Femur (tissue), 1 donor: ENCODE measurements at places on chromosomes 1 and 21.

DNA sequence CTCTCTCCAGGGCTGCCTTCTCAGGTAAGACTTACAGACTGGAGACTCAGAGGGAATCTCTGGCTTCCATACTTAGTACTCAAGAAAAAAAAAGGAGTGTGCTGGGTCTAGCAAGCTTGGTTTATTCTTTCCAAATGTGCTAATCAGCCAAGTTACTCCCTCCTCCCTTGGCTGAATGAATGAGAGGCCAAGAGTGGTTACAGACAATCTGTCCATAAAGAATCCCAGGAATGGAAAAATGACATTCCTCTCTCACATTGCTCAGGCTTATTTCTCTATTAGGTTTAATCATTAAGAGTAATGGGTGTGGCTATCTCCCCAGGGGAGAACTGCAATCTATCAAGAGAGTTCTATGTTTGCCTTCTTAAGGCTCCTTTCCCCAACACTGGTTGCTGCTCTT, 547.3 kb upstream of the PLXNA2 start:
- no peak for DNase-seq

- DNase-seq = no peak
These were observed 103.1 kb downstream of the ATP6V1G3 start for GRCh38 chr1:198437332-198437731.

DNA sequence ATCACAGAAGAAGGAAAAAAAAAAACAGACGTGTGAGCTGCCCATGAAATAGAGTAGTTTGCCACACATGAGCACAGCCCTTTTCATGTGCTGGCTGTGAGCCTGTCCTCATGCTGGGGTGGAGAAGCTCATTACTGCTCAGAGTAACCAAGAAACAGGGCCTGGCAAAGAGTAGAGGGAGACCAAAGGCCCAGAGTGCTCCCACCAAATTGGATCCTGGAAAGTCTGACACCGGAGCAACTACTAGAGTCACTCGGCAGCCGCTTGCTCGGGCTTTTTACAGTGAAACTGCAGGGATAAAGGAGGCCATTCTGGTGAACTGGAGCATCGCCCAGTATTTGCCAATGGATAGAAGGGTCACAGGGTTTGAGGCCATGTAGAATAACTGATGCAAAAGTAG, 64.4 kb upstream of the BARHL2 start:
- DNase-seq = peak; percentile 13

GRCh38 chr21:45048026-45048698, 26.2 kb upstream of the ADARB1 start:
- no peak for DNase-seq

DNA sequence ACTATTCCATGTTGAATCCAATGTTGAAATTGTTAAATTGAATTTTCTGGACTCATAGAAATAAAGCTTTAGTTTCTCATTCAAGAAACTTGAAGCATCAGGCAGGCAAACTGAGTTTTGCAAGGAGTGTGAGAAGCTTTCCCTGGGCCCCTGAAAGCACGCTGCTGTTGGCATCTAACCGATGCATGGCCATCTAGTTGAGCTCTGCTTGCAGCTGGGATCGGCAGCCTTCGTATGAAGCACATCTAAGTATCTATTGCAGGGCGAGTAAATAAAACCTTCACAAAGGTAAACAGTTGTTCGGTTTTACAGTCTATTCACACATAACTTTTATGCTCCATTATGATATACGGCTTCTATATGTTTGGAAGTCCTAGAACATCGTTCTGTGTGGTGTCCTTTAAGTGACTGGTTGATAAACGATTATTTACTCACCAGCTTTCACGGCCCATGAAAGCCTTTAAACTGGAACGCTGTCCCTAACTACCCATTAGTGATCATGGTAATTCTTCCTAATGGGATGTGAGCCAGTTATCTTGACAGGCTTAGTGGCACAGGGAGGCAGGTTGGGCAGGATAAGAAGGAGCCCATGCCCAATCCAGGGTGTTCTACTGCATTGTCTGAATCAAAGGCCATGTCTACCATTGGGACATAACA, 71.7 kb downstream of the SEC16B start:
- no peak for DNase-seq

GRCh38 chr1:203369666-203370065, 18.7 kb upstream of the FMOD start:
- no peak for DNase-seq

DNA sequence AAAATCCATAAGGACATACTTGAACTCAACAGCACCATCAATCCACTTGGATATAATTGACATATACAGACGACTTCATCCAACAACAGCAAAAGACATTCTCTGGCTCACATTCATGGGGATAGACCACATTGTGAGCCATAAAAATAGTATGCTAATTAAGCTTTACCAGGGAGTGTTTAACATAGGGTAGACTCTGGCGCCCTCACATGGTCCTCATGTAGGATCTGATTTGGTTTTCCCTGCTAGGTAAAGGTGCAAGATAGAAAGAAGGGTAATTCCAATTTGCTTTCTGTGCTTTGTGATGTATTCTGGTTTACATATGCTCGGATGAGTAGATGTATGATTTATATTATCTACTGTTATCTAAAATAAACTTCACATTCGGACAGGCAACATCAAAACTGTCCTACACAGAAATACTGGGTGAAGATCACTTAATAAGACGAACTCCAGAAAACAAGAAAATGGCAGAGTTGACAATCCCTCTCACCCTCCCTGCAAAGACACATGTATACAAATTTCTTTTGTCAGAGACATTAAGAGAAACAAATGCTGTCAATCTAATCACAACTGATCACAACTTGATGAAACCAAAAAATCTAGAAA, 27.7 kb downstream of the CR1L start:
- DNase-seq = no peak

DNA sequence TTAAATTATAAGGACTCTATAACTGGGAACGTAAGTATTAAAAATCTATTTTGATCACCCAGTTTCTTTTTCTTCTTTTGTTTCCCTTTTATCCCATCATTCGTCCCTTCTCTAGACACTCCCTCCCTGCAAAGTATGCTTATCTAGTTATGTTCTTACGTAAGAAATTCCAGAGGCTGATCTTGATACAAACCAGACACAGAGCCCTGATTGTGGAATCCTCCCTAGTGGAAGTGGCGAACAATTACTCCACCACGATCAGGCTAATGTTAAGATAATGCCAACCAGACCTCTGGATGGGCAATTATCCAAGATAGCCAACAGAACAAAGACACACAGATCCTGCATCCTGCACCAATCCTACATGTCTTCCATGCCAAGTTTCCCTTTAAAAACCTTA, 1557.4 kb downstream of the PLA2G4A start:
- no peak for DNase-seq

- DNase-seq = peak; percentile 76
These were observed 116.6 kb upstream of the HIVEP3 start for GRCh38 chr1:42035205-42035829.

DNA sequence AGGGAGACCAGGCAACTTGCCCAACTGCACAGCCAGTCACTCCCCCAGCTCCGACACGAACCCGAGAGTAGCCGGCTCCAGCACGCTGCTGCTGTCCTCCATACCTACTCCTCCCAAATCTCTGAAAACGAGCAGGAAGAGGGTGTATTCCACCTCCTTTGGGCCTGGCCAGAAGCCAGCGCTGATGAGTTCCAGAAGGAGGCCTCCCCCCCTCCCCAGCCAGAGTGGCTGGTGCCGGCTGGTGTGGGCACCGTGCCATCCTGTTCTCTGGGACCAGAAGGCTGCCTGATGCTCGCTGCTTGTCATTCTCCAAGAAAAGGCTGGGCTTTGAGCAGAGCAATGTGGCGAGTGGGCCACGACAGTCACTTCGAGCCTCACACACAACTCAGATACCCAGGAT, 22.2 kb downstream of the KCNN3 start:
- DNase-seq = peak; percentile 78

- no peak for DNase-seq
These were observed 2.9 kb downstream of the SMIM12 start for GRCh38 chr1:34856697-34857096.

DNA sequence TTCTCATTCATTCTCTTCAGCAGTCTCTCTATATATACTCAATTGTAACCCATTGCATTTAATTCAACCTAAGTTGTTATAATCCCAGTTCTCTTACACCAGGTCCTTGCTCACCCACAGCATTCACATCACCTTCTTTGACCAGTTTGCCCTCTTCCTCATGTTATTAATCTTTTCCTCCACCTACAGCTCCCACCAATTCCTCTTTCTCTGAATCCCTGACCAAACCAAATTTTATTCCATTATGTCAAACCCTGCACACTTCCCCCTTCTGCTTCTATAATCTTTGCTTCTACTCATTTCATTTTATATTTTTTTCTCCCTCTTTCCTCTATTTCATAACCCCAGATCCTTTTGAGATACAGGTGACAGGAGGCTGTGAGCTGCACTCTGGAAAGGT, 1.4 kb downstream of the CD1A start:
- DNase-seq = no peak

DNA sequence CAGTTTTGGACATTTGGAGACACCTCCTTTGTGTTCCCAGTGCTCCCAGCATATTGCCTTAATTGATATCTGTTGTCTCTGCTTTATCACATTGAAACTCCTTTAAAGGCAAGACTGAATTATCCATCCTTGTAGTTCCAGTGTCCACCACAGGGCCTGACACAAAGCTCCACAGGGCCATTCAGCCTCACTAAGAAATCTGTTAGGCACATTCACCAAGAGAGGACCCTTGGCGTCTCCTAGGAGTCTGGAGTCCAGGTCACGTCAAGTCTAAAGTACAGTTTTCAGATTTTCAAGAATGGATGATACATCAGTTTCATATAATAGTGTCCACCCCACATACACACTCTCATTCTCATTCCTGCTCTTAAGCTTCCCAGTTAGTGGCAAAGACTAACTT, 4.8 kb downstream of the ACP6 start:
- DNase-seq = no peak

GRCh38 chr1:164660775-164661174, 101.8 kb downstream of the PBX1 start:
- no peak for DNase-seq

GRCh38 chr1:185533596-185533995, 200.6 kb upstream of the HMCN1 start:
- no peak for DNase-seq

DNA sequence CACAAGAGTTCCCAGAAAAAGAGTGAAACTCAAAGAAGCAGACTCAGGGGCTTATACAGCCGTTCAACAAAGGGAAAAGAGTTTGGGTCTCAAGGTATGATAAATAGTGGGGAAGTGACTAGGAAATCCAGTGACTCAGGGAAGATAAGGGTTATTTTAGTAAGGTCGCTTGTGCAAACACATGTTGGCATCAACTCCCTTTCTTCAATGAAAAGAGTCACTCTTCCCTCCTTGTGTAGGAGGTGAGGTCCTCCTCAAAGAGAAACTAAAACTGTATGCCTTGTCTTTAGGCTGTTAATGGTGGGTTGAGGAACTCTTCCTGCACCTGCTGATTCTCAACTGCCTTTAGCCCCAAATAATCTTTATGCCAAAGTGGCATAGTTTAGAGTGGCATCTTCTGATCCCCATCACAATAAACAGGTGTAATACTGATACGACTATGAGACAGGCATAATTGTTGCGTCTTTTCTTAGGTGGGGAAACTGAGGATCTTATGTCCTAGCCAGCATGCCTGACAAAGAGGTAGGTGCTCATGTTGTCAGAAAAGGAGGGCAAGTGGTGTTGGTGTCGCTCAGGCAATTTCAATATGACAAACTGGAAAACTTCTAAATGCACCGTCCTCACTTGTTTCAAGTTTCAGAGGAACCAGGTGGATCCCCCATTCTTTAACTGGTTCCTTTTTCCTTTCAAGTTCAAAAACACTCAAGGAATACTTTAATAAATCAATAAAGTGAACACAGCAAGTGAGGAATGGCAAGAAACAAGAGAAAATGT, 294.1 kb upstream of the RUNX1 start:
- no peak for DNase-seq

GRCh38 chr1:28160782-28161266, 15.7 kb downstream of the PTAFR start:
- no peak for DNase-seq

DNA sequence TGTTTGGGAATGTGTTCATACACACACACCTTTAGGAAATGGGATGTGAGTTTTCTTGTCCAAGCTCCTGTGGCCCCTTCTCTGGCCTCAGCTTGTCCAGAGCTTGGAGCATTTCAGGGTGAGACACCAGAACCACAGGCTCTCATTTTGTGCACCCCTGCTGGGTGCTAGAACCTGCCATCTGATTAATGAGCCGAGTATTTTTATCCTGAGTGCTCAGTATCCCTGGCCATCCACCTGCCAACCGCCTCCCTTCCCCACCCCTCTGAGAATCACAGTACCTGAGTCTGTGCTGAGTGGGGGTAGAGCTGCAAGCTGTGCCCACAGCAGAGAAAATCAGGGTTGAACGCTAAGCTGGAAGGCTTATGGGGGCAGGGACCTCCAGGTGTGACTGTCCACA, 1.4 kb downstream of the CASQ1 start:
- DNase-seq = no peak

DNA sequence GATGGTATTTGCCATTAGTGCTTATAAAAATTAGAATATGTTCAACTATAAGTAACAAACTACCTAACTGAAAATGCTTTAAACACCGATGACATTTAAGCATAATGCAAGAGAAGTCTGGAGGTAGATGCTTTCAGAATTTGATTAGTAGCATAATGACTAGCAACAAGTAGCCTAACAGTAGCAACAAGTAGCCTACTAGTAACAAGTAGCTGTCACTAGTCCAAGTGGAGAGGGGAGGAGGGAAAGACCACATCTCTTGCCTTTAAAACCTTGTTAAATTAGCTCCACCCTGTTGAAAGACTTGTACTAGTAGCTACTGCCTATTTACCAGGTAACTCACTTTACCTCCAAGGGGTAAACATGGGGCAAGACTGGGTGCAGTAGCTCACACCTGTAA, 7.9 kb downstream of the GPR88 start:
- DNase-seq = no peak

DNA sequence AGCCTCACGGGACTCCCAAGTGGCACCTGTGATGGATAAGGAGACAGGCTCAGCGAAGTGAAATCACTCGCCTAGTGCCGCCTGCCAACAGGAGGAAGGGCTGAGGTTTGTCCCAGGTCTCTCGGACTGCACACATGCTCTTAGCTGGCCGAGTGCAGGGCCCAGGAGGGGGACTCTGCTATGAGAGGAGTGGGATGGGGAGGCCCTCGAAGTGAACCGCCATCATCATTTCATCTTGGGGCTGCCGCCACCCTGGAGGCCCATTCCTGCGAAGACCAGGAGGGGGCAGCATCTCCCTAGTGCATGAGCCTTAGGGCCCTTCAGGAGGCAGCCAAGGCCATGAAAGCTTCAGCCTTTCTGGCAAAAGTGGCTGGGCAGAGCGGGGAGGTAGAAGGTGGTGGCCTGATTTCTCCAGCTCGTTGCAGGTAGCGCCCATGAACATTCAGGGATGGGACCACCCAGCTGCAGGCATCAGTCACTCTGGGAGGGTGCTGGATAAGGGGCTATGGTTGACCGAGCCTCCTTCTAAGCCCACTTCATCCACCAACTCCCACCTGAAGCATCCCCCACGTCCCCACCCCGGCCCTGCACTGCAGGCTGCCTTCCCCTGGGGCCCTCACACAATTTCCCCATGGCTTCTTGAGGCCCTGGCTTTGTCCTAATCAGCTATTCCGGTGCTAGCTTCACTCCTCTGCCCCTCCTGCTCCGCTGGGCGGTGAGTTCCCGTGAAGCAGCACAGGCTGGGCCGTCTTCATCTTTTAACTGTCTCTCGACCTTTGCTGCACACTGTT, 17.2 kb upstream of the RASSF5 start:
- peak; percentile 83 for DNase-seq
